Brain (organoid and tissue), 16 donors: ENCODE measurements at places on chromosomes 5 and 9. TPM values are rescaled to one million over a fixed set of nuclear protein-coding genes. Genes with fewer than 3 reads are reported as not detected.

OMD gene
- polyA plus RNA-seq = 0.34 TPM

DDX41 gene
- 231 TPM for polyA plus RNA-seq

KCTD16 gene
- 4.0 TPM for polyA plus RNA-seq

PCDHB15 gene
- 3.0 TPM for polyA plus RNA-seq

OR13J1 gene
- polyA plus RNA-seq = not detected

PAXX gene
- polyA plus RNA-seq = 101 TPM

TAF11L8 gene
- polyA plus RNA-seq = not detected

ISL1 gene
- 156 TPM for polyA plus RNA-seq

TEX48 gene
- not detected for polyA plus RNA-seq

GLRA1 gene
- polyA plus RNA-seq = not detected

EPB41L4B gene
- polyA plus RNA-seq = 13.4 TPM

SHC3 gene
- 6.6 TPM for polyA plus RNA-seq

PCDHGA2 gene
- polyA plus RNA-seq = 7.8 TPM

PFN3 gene
- not detected for polyA plus RNA-seq

MLANA gene
- not detected for polyA plus RNA-seq

FPGS gene
- 55.8 TPM for polyA plus RNA-seq

TBCA gene
- 305 TPM for polyA plus RNA-seq

SPINK14 gene
- not detected for polyA plus RNA-seq

GDF9 gene
- polyA plus RNA-seq = 0.48 TPM

HMMR gene
- 7.5 TPM for polyA plus RNA-seq

SPINK13 gene
- polyA plus RNA-seq = not detected
